Dermis blood vessel endothelial cell (primary cell): ENCODE measurements at places on chromosomes 1 and 21.
A peak's percentile ranks its signal among the peaks of the same experiment; 100 is the strongest.

- no peak for DNase-seq
Observed at GRCh38 chr1:108734171-108734865, 12.2 kb upstream of the STXBP3 start.

GRCh38 chr21:42258885-42259407, 40.0 kb downstream of the ABCG1 start:
- no peak for DNase-seq

DNA sequence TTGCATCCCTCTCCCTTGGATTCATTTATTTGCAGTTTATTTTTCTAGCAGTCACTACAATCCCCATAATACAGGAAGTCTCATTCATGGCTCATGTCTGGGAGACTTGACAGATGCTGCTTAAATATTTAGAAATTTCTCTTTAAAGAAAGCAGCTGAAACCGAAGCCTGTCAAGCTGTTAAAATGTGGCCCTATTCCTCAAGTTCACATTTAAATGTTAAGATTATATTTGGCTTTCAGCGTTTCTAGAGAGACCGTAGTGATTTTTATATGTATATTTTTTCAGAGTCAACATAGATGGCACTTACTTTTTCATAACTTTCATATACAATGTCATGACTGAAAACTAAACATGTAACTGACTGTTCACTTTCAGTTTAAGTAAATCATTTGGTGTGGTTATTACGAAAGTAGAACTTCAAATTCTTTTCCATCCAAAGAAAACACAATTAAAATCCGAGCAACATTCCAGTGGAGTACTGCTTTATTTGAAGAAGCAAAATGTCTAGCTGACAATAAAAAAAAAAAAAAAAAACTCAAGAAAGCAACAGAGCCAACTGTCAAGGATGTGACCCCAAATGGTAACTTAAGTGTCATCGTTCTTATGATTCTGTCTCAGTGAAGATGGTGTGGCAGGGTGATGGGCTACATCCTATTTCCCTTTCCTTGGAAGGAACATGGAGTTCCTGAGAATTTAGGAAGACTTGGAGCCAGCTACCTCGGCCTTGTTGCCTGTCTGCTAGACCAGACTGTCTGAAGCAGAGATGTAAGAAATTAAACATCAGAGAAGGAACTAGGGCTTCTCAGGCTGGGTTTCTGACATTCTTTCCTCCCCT, 37.8 kb downstream of the MIS18A start:
- DNase-seq: no peak

- no peak for DNase-seq
Observed at GRCh38 chr1:25247829-25248754, 838 bp upstream of the RSRP1 start.

- no peak for DNase-seq
Observed at GRCh38 chr1:152165286-152166077, 6.5 kb upstream of the RPTN start.

DNA sequence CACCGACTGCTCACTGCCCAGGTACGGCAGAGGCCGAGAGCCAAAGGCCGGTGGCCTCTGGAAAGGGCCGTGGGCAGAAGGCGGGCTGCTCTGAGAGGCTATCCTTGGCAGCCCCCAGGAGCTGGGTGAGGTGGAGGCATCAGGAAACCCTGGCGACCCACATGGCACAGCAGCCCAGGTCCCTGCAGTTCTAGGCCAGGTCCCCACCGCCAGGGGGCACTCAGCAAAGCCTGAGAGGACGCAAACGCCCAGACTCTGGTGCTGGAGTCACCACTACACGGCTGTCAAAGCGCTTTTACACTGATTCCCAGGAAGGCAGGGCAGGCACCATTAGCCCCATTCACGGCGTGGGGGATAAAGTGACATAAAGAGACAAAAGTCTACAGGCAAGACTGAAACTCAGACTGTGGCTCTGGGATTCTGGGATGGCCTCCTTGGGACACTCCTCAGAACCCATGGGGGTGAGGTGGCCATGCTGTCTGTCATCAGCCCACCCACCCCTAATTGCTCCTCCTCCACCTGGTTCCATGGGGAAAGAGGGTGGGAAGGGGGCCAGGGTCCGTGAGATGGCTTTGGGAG, 4.9 kb downstream of the PLEKHG5 start:
- peak; percentile 95 for DNase-seq

DNA sequence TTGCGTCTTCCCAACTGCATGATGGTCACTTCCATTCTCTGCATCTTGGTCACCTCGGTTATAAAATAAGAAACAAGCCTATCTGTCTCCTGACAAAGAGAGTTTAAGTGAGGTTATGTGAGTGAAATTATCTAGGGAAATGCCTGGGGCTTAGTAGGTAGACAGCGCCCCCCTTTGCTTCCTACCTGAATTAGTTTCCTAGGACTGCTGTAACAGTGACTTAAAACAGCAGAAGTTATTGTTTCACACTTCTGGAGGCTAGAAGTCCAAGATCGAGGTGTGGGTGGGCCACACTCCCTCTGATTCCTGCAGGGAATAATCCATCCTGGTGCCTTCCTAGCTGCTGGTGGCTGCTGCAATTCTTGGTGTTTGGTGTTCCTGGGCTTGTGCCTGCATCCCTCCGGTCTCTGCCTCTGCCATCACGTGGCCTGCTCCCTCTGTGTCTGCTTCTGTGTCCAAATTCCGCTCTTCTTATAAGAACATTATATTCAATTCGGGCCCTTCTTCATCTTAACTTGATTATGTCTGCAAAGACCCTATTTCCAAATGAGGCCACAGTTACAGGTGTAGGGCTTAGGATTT, 92.6 kb downstream of the IGSF21 start:
- DNase-seq: no peak

- DNase-seq: no peak
Observed at GRCh38 chr1:229440851-229441537, 7.1 kb upstream of the ACTA1 start.
